ENCODE measurements at places on chromosomes 7 and 10.

GRCh38 chr7:18975689-18976280, 141.7 kb downstream of the TWIST1 start:
- DNase-seq: no peak

DNA sequence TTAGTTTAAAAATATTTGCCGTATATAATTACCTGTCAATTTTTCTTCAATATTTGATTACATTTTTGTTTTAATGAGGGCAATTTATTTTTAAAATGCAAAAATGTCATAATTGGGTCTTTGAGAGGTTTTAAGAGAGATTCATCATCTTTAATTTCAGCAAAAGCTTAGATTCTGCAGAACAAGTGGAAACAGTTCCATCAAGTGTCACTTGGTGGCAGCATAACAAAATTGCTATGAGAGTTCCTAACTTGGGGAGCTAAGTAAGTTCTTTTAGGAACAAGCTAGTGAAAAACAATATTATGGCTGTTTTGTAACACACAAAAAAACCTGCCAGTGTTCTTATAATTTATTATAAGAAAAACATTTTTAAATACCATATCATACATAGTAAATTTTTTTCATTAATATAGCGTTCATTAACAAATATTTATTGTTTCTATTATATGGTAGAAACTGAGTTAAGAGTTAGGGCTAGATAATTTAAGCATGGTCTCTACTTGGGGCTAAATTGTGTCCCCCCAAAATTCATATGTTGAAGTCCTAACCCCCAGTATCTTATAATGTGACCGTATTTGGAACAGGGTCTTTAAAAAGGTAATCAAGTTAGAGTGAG, 155.2 kb downstream of the MAGI2 start:
- no peak for DNase-seq

DNA sequence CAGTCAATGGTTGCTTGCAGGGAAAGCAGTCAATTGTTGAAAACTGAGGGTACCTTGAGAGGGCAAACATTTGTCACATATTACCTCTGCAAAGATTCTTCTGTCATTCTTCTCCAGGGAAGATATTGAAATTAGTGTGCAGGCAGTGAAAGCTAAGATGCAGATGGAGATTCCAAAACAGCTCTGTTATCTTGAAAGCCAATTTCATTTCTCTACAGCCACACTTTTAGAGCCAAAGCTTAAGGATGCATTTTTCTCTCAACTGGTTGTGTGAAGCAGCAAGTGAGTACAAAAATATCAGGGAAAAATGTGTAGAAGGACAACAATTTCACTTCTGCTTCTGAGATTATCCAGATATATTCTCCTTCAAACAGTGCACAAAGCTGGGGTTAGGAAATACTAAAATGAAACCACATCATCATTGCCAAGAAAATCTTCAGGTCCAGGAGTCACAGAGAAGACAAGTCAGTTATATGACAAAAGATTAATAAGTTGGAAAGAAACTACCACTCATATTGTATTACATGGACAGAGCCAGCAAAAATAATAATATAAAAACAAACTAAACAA, 16.3 kb downstream of the SGMS1 start:
- DNase-seq: no peak

DNA sequence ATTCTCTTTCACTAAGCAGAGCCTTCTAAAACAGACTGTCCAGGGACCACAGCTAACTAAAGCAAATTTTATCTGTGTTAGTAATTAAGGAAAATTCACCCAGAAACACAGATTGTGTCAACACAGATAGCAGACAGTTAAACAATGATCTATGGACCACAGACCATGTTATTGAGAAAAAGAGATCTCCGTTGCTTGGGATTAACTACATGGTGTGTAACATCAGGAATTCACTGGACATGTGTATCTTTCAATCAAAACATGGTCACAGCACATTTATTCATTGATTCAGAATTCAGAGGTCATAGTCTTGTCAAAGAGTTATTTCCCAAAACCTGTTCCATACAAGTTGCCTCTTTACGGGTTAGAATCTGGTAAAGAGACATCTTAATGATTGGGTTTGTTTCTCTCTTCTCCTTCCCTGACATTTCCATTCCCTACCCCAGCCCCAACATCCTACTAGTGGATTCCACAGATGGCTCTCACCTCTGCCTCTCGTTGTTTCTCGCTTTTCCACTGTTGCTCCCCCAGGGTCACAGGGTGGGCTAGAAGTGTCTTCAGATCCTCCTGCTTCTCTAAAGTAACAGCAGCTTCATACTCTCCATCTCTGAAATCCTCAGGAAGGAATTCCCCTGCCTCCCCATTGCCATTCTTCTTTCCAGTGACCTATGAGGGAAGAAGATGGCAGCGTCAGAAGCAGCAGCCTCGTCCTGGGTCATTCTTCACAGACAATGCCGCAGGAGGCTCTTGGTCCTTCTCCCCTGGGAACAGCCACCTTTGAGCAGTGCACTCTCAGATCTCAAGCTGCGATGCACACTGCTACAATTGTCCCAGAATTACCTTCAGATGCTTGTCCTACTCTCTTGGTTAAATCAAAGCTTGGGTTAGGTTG, 958 bp downstream of the ANKRD1 start:
- DNase-seq: no peak

DNA sequence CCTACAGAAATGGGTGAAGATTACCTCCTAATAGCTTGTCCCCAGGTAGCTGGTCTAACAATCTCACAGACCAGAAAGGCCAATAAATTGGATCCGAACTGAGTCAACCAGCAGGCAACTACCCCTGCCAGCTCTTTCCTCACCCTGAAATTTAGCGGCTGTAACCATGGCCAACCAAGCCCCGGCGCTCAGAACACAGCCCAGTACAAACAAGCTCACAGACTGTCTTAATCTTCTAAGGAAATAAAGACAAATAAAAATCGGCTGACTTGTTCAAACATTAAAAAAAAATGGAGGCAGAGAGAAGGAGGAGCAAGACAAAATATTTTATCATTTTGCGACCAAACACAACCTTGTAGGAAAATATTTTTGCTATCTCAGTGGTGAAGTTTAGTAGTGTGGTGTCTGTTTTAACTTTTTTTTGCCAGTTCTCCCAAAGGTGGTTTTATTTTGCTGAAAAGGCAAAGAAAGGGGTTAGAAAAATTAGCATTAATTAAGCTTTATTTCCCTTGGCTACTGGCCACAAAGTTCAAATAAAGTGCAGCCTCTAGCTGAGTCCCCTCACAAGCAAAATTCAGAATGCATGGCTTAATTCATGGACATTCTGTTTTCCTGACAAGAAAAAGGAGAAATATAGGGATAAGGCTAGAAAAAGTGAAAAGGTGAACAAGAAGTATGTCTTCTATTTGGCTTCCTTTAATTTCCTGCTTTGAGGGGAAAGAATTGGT, 313.0 kb upstream of the NPVF start:
- no peak for DNase-seq

GRCh38 chr7:101598986-101599771, 29.9 kb downstream of the MYL10 start:
- DNase-seq: no peak

DNA sequence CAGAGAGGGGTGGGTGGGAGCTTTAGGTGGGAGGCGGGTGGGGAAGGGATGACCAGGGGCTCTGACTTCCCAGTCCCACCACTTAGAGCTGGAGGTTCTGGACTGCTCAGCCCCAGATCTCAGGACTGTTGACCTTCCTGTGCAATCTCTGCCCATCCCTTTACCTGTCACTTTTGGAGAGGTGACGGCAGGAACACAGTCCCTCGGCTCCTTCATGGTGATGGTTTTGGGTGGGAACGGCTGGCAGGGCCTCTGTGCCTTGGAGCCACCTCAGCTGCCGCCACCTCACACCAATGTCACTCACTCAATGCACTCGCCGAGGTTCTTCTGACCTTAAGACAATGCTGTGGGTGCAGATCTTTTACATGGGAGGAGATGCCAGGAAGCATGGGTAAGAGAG, 49.0 kb downstream of the TMEM270 start:
- DNase-seq: no peak
